ENCODE measurements at places on chromosomes 5 and 9.

- no peak for DNase-seq
Observed at GRCh38 chr9:78397454-78397853, 100.5 kb downstream of the PSAT1 start.

DNA sequence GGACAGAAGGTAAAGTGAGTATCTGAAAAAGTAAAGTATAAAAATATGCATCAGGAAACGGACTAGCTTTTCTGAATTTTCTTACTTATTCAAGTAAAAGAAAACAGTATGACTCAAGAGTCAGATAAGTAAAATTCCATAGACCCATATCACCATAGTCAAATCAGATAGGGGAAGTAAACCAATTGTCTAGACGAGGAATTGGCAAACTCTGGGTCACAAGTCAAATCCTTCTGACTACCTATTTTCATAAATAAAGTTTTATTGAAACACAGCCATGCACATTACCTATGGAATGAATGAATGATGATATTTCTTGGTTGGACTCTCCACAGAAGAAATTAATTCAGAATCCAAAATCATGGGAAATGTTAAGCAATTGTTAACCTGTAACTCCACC is 59.1 kb upstream of the TMC1 start:
- no peak for DNase-seq

- DNase-seq, result peak; percentile 67
Observed at GRCh38 chr9:109903515-109904138, 123.6 kb downstream of the PALM2AKAP2 start.

GRCh38 chr5:37886242-37886905 is 46.5 kb upstream of the GDNF start:
- no peak for DNase-seq

- no peak for DNase-seq
Observed at GRCh38 chr9:27703216-27703980, 130.1 kb upstream of the C9orf72 start.

- DNase-seq, result no peak
Observed at GRCh38 chr5:126464959-126465358, 41.8 kb downstream of the GRAMD2B start.

GRCh38 chr9:3692606-3693005 is 166.8 kb upstream of the RFX3 start:
- DNase-seq, result no peak

GRCh38 chr5:95007921-95008597 is 276.8 kb downstream of the MCTP1 start:
- DNase-seq, result no peak

DNA sequence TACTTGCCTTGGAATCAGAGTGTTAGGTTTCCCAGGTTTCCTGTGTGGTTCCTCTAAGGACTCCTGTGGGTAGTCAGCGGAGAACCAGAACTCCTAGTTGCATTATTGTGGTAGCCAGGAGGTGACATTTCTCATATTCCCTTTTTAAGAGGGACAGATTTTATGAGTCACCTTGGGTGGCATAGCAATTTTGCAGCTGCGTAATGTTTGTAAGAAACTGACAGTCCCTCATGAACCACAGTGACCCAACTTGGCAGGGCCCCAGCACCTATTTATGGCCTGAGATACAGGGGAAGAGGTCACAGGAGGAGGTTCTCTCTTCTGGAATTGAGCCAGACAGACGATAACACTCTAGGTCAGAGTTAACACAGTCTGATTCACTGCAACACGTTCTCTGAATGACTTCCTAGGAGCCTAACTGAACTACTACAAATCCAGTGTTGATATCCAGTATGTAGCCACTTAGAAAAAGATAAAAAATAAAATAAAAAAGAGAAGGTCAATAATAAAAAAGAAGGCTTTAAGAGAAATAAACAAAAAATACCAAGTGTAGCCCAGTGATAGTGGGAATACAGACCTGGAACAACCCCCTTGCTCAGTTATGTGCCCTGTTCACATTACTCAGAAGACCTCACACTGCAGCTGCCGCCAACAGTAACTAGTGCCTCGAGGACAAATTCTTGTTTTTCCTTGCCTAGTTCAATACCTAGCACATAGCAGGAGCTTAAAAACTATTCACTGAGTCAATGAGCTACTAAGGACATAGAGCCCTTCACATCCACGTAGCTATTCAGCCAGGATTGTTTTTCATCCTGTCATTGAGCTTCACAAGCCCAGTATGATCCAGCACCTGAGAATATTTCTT is 50.7 kb upstream of the VLDLR start:
- DNase-seq, result peak; percentile 69

DNA sequence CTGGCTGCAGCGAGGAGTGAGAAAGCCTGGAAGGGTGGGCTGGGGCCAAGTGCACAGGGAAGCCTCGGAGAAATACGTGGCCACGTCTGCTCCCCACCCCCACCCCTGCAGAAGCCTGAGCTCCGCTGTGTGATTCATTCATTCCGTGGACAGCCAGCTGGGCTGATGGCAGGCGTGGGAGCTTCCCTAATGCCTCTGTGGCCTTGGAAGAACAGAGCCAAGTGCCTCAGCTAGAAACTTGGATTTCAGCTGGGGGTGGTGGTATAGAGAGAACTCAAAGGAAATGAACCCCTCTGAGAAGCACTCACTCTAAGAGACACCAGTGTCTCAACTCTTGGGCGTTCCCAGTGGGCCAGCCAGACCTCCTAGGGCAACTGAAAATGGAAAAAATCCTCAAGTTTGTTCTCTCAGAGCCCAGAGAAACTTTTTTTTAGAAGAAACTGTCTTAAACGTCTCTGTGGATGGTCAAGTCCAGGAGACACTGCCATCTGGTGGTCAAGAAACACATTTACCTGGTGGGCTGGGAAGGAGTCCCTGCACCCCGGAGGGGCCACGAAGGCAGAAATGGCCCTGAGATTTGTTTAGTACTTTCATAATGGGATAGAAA is 18.0 kb downstream of the ATOX1 start:
- peak; percentile 56 for DNase-seq

GRCh38 chr5:178383919-178384815 is 151.6 kb upstream of the PHYKPL start:
- no peak for DNase-seq

DNA sequence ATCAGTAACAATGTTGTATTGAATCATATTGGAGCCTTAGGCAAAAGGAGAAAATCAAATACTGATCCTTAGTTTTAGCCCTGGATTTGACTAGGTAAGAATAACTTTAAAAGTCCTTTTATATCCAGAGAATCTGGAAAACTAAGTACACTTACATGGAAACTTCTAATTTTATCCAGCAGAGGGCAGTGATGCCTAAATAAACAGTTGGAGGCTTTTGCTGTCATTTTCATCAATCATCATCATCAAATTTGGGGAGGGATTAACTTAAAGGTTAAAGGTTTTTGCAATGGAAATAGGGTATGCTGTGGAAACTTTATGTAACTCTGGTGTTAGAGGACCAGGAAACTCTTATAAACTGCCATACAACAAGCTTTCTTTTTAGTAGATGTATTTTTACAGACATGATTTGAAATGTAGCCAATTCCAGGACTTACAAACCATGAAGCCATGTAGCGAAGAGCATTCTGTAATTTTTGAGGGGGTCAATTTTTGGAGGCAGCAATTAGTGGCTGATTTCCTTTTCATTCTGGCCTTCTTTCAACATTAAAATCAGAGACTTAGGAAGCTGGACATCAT is 112.7 kb downstream of the OSTF1 start:
- peak; percentile 3 for DNase-seq

DNA sequence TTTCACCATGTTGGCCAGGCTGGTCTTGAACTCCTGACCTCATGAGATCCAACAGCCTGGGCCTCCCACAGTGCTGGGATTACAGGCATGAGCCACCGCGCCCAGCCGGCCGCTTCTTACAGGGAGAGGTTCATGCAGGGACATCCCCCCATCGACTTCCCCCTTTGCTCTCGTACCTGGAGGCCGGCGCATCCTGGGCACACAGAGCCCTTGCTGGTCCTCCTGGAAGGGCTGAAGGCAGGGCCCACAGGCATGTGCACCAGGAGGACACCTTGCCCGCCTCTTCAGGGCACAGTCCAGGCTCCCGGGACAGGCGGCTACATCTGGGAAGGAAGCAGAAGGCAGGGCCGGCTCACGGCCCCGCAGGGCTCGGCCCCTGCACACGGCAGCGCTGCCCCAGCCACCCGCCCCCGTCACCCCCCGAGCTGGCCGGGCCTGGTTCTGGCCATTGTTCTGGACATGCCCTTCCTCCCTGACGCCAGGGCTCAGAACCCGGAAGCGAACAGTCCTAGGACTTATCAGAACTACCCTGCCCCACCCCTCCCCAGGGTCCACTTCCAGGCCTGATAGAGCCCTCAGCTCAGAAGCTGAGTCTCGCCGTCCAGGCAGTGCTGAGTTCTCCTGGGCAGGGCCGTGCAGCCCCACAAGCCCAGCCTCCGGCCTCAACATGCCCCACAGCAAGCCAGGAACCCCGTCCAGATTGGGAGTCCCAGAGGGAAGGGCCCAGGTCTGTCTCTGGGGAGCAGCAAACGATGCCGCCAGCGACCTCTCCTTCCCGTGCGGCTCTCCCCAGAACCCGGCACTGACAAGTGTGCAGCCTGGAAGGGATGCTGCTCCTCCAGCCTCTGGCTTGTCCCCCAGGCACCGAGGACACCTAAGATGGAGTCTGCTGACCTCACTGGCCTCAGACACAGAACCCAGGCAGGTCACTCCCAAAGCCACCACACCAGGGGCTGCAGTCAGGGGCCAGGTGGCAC is 2.9 kb downstream of the NPDC1 start:
- DNase-seq, result no peak

DNA sequence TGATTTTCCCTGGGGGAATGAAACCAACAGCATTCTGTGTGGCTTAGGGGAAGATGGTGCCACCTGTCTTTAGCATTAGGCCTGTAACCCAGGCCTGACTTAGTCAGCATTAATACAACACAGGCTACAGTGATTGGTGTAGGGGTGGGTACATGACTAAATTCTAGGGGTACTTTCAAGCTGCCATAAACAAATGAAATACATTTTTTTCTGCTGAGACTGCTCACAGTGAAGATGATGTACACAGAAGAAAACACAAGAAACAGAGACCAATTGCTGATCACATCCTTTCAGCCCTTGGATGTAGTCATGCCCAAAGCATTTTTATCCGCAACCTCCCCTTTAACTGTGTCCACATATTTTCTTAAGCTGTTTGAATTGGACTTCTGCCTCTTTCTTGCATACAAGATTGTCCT is 527.2 kb downstream of the KCTD16 start:
- DNase-seq, result no peak

- no peak for DNase-seq
Observed at GRCh38 chr5:130400091-130400490, 495.8 kb downstream of the CHSY3 start.

- DNase-seq, result no peak
Observed at GRCh38 chr5:148912714-148913398, 86.4 kb downstream of the ADRB2 start.

DNA sequence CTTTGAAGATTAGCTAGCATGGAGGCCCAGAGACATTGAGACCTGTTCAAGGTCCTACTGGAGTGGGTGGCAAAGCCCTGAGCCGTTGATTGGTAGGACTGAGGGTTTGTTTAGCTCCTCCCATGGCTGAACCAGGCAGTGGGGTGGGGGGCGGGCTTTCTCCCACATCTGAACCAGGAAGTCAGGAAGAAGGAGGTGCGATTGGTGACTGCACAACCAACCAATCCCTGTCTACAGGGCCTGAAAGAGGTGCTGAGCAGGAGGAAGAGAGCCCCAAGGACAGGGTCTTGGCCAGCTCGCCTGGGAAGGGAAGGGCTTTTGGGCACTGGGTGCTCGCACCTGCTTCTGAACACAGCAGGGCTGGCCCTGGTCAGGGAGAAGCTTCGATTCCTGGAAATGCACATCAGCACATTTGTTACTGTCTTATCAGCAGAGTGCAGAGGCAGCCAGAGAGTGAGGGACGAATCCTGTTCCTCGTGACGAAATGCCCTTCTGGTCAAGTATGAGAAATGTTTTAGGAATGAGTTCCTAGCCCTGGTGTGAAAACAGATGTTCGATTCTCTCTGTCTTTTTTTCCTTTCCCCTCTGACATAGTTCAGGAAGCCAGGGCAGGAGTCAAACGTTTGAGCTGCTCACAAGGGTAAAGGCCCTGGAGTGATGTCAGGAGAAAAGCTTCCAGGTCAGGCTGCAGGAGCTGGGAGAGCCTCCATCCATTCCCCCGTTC is 294.8 kb upstream of the KLF4 start:
- no peak for DNase-seq

- DNase-seq, result no peak
Observed at GRCh38 chr5:71880536-71880935, 161.5 kb downstream of the CARTPT start.

- DNase-seq, result peak; percentile 58
Observed at GRCh38 chr5:77356740-77357139, 135.4 kb downstream of the WDR41 start.

DNA sequence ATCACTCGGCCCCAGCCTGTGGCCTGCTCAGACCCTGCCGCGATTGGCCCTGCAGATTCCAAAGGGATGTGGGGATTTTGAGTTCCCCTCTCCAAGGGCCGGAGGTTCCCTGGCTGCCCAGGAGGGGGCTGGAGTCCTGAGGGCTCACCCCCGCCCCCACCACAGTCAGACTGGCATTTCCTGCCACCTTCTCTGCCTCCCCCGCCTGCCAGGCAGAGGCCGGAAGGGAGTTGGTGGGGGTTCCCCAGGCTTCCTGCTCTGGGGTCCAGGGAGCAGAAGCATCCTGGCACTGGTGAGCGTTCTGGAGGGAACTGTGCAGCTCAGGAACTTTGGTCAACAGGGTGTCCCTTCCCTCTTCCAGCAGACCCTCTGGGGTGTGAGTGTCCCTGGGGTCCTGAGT is 70.6 kb downstream of the RXRA start:
- DNase-seq, result peak; percentile 62

GRCh38 chr5:2259494-2260107 is 376.9 kb upstream of the IRX4 start:
- DNase-seq, result no peak

- DNase-seq, result no peak
Observed at GRCh38 chr9:6121707-6122106, 93.9 kb upstream of the IL33 start.

DNA sequence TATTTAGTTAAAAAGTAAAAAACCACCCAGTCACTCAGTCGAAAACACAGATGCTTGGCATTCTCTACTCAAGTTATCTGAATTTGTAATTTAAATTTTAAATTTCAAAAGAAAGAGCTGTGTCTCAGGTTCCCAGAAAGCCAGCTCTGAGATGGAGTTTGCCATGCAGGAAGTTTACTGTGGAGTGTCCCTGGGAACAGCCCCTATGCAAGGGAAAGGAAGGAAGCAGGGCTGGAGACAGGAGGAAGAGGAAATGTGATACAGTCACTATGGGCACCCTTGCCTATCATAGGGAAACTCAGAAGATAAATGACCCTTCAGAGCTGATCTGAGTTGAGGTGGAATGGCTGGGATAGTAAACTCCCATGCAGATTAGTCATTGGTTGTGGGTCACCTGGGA is 408.8 kb upstream of the ACTBL2 start:
- no peak for DNase-seq

- no peak for DNase-seq
Observed at GRCh38 chr5:134604908-134605307, 27.7 kb downstream of the SAR1B start.

DNA sequence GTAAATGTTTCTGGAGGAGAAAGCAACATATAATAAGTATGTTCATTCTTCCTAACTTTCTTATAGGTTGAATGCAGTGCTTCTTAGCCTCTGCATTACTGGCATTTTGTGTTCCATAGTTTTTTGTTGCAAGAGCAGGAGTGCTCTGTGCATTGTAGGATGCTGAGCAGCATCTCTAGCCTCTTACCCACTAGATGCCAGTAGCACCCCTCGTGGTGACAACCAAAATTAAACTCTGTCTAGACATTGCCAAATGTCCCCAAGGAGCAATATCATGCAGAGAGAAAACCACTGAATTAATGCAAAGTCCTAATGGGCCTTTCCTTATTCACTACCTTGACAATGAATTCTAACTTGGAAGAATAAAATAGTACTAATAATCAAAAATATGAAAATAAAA is 147.0 kb downstream of the GLIS3 start:
- DNase-seq, result no peak

Data from activated T-cell treated with anti-CD3 and anti-CD28 coated beads, Interleukin-2, amount 50 U/mL, for 72 hours (primary cell).